ENCODE measurements at places on chromosomes 7 and 10.
A peak's percentile ranks its signal among the peaks of the same experiment; 100 is the strongest.

- H3K27ac ChIP-seq = peak overlapping the region; percentile 85
- H3K36me3 ChIP-seq = no peaks in the 10 kb centered on the region
- peaks cover 27% of the 10 kb centered on the region for H3K4me1 ChIP-seq
These were observed 96.1 kb upstream of the MKLN1 start for GRCh38 chr7:131231381-131232220.

- H3K4me1 ChIP-seq = peaks cover 27% of the 10 kb centered on the region
- DNase-seq = no peak
- H3K27me3 ChIP-seq = peaks cover 20% of the 10 kb centered on the region
- H3K36me3 ChIP-seq = 0 out of 2 replicates have a peak, but pooled peaks cover under 1% of the 10 kb centered on the region
These were observed 787 bp upstream of the PLEKHA1 start for GRCh38 chr10:122373721-122374120.

DNA sequence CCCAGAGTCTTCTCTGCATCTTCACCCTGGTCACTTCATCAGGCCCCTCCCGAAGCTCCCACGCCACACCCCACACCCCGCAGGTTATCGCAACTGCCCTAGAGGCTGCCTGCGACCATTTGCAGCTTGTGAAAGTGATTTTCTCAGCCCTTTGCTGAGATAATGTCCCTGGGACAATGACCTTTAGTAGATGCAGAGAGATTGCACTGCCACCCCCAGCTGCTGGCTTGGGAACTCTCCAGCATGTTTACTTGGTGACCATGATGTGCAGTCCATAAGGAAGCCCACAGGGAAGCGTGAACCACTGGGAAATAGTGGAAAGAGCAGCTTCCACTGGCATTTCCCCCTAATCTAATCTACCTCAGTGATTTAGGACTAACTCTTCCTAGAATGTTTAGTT lies 97.3 kb downstream of the WNT2 start:
- DNase-seq = no peak
- H3K36me3 ChIP-seq = no peaks in the 10 kb centered on the region
- H3K27ac ChIP-seq = no peak overlapping the region

DNA sequence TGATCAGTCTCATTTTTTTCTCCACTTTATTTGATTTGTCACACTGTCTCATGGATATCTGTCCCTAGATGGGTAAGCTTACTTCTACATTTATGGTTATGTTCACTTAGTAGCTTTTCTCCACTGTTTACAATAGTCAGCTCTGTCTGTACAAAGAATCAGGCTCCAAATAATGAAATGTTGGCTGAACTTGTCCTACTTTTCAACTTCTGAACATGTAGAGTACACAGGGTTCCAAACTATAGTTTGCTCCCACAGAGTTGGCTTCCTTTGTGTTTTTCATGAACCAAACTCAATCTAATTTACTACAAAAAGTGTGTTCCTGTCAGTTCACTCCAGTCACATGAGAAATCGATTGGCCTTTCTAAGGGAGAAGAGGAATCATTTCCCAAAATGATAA lies 175.0 kb downstream of the CCDC71L start:
- H3K4me1 ChIP-seq = no peaks in the 10 kb centered on the region
- H3K4me3 ChIP-seq = no peak overlapping the region
- H3K27ac ChIP-seq = no peak overlapping the region
- no peak for DNase-seq
- no peaks in the 10 kb centered on the region for H3K27me3 ChIP-seq

- H3K27me3 ChIP-seq = no peaks in the 10 kb centered on the region
- H3K36me3 ChIP-seq = no peaks in the 10 kb centered on the region
- no peak overlapping the region for H3K4me3 ChIP-seq
- no peak overlapping the region for H3K27ac ChIP-seq
- H3K4me1 ChIP-seq = peaks cover 26% of the 10 kb centered on the region
These were observed 61.2 kb upstream of the WNT16 start for GRCh38 chr7:121267612-121268011.

DNA sequence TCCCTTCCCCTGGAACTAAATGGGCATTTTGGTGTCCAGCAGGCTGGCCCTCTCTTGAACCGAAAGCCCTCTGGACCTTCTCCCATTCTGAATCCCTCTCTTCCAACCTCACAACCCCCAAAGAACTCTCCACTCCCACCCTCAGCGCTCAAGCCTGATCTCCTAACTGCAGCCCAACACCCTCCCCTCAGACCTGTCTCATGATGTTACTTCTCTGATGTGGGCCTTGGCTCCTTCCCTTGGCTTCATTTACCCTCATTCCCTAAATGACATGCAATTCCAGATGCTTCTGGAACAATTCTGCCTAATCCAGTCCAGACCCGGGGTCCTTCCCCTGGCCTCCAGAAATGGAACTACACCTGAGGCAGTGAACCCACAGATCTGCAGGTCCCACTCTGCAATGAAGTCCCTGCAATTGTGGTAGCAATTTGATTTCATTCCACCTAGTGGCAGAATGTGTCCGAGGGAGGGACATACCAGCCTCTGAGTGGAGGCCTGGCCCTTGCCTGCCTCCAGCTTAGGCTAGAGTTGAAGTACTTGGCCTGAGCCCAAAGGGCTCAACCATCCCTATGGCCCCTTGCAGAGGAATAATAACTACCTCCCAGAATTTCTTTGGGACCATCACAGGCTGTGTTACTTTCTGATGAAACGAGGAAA lies 4.1 kb upstream of the CEP41 start:
- peaks cover 6% of the 10 kb centered on the region for H3K36me3 ChIP-seq
- H3K27me3 ChIP-seq = peaks cover 5% of the 10 kb centered on the region
- H3K27ac ChIP-seq = no peak overlapping the region
- DNase-seq = no peak
- peaks cover 15% of the 10 kb centered on the region for H3K4me1 ChIP-seq

DNA sequence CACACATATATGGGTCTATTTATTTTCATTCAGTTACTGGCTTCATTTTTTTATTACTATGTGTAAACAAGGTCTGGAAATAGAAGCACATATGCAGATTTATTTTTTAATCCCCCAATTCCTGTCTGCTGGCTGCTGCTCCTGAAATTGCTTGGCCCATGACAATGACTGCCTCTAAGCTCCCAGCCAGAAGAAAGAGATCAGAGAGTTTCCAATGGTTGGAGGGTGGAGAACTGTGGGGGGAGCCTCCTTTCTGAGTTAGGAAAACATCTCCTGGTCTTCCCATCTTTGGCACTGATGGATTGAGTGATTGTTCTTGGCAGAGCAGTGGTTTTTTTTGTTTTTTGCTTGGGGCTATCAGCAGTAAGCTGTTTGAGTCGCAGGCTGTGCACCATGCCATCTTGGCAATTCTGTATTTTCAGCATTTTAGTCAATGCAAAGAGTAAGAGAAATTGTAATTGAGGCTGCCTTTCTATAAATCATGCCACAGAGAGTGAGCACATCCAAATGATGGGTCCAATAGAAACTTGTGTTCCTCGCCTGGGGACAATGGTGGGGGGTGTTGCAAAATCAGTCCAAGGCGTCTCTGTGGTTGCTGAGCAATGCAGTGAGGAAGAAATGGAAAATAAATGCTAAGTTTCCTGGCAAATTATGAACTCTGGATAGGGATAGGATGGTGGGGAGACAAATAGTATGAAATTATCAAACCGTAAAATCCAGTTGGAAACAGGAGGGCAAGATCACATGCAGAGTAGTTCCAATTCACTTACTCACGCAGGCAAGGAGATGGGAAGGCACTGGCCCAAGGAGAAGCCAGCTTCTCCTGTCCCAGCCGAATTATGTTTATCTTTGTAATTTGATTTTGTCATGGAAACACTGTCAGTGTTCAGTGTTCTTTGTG lies 382.4 kb downstream of the SORCS3 start:
- DNase-seq = no peak
- H3K27ac ChIP-seq = no peak overlapping the region
- H3K4me1 ChIP-seq = peaks cover 32% of the 10 kb centered on the region
- H3K36me3 ChIP-seq = no peaks in the 10 kb centered on the region

- no peak for DNase-seq
- no peaks in the 10 kb centered on the region for H3K27me3 ChIP-seq
- peaks cover 17% of the 10 kb centered on the region for H3K4me1 ChIP-seq
These were observed 59.2 kb downstream of the MAPK8 start for GRCh38 chr10:48365668-48366067.

DNA sequence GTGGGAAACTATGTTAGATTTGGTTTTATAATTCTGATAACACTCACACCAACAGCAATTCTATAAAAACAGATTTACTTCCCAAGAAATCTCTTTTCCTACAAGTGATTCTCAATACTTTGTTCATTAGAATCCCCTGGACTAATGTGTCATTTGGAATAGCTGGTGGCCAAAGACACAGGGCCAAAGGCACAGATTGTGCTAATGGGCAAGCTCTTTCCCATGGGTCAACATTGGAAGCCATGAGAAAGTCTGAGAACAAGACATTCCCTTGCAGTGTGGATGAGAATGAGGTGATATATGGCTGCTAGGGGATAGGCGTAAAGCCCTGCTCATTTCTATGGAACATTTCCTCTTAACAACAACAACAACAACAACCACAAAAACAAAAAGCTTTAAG lies 153.8 kb downstream of the AMPH start:
- H3K27ac ChIP-seq = no peak overlapping the region
- no peaks in the 10 kb centered on the region for H3K27me3 ChIP-seq
- DNase-seq = no peak
- no peaks in the 10 kb centered on the region for H3K36me3 ChIP-seq
- no peak overlapping the region for H3K4me3 ChIP-seq

DNA sequence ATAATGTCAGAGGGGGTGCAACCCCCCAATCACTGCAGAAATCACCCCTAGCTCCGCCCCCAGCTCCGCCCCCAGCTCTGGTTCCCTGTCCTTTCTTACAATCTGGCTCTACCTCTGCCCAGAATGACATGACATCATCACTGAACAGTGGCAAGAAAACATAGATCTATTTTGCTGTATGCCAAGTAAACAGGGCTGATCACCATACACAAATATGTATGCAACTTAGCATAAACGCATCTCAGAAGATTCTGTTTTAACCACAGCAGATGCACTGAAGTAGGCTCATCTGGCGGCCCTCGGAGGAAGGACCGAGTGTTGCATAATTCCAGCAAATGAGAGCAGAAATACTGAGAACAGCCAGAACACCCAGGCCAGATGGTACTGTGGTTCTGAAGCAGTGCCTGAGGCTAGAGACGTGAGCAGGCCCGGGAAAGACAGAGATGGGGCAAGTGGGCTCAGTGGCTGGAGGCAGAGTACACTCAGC lies 293.3 kb upstream of the KLF14 start:
- no peak overlapping the region for H3K4me3 ChIP-seq
- H3K4me1 ChIP-seq = peaks cover 11% of the 10 kb centered on the region
- H3K27ac ChIP-seq = peak overlapping the region; percentile 46

GRCh38 chr10:95767884-95768556 lies 12.1 kb downstream of the ENTPD1 start:
- H3K27me3 ChIP-seq = peaks cover 27% of the 10 kb centered on the region
- no peak for DNase-seq
- peaks cover 4% of the 10 kb centered on the region for H3K36me3 ChIP-seq
- peaks cover 12% of the 10 kb centered on the region for H3K4me1 ChIP-seq
- H3K27ac ChIP-seq = no peak overlapping the region

GRCh38 chr10:103067484-103067883 lies 125.6 kb downstream of the NT5C2 start:
- H3K27me3 ChIP-seq = no peaks in the 10 kb centered on the region
- peaks cover 15% of the 10 kb centered on the region for H3K4me1 ChIP-seq
- H3K36me3 ChIP-seq = no peaks in the 10 kb centered on the region
- no peak for DNase-seq

GRCh38 chr7:50825465-50825864 lies 42.8 kb upstream of the GRB10 start:
- H3K27ac ChIP-seq = no peak overlapping the region
- no peak overlapping the region for H3K4me3 ChIP-seq
- DNase-seq = no peak
- H3K27me3 ChIP-seq = no peaks in the 10 kb centered on the region
- H3K36me3 ChIP-seq = no peaks in the 10 kb centered on the region
- peaks cover 33% of the 10 kb centered on the region for H3K4me1 ChIP-seq

DNA sequence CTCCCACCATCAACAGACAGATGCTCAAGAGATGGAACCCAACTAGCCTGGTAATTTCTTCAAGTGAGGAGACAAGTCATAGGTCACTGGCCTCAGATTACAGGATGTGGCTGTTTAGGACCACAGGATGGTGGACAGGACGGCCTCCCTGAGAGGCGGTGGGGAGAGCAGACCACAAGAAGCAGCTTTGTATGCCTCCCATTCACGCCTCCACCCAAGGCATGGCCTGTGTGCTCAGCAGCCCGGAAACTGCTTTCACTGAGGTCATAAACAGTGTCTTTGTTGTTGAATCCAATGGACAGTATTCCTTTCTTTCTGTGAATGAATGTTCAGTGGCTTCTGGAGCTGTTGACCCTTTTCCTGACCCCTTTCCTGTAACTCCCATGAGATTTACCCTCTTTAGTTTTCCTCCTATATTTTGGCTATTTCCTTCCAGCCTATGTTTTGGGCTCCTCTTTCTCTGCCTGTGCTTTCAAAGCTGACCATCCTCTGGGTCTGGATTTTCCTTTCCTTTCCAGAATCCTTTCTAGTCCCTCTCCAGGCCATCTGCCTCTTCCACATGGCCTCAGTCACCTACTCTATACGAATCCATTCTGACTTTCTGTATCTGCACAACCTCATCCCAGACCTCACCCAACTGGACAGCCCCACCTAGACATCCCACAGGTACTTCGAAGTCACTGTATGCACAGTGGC lies 32.4 kb upstream of the INPP5F start:
- no peaks in the 10 kb centered on the region for H3K36me3 ChIP-seq
- H3K27me3 ChIP-seq = no peaks in the 10 kb centered on the region
- no peak overlapping the region for H3K27ac ChIP-seq
- DNase-seq = no peak

- no peaks in the 10 kb centered on the region for H3K27me3 ChIP-seq
- DNase-seq = no peak
- H3K4me3 ChIP-seq = no peak overlapping the region
- no peaks in the 10 kb centered on the region for H3K36me3 ChIP-seq
- H3K4me1 ChIP-seq = no peaks in the 10 kb centered on the region
These were observed 336.3 kb downstream of the PPP1R3A start for GRCh38 chr7:113582471-113582870.

DNA sequence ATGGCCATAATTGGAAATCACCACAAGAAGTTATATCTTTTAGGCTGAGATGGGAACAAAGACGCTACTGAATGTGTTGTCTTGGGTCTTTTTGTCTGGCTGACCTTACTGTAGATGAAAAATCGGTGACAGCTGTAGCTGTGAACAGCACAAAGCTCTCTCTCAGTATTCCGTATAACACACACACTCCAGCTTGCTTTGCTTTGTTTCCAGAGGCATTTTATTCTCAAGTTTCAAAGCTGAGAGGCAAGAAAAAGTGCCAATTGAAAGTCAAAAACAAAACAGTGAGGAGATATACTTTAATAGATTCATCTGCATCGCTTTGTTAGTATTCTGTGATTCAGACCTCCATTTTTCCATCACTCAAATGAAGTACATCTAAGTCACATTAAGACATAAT lies 39.6 kb upstream of the CABCOCO1 start:
- H3K4me1 ChIP-seq = peaks cover 7% of the 10 kb centered on the region
- DNase-seq = no peak
- no peaks in the 10 kb centered on the region for H3K36me3 ChIP-seq
- H3K27ac ChIP-seq = no peak overlapping the region
- no peaks in the 10 kb centered on the region for H3K27me3 ChIP-seq

DNA sequence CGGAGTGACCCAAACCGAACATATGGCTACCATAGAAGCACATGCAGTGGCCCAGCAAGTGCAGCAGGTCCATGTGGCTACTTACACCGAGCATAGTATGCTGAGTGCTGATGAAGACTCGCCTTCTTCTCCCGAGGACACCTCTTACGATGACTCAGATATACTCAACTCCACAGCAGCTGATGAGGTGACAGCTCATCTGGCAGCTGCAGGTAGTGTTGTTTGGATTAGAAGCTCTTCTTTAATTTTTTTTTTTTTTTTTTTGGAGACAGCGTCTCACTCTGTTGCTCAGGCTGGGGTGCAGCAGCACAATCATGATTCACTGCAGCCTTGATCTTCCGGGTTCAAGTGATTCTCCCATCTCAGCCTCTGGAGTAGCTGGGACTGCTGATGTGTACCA lies 45.8 kb downstream of the NRF1 start:
- DNase-seq = no peak
- no peaks in the 10 kb centered on the region for H3K27me3 ChIP-seq
- H3K4me3 ChIP-seq = no peak overlapping the region
